RKO (cell line): ENCODE measurements at places on chromosomes 16 and 17.

DNA sequence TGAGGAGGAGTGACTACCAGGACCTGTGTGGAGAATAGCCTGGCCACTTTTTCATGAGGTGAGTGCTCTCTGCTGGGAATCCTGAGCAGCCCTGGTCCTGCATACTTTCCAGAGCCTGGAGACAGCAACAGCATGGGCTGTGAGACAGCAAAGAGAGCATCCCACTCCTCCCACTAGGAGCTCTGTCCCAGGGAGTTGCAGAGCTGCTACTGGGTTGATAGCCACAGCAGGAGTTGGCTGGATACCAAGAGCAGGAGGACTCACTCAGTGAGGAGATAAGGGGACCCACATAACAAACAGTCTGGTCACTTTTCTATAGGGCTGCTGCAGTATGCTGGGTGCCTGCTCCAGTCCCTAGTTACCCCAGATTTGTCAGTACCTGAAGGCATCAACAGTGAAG lies 439.3 kb upstream of the CDH8 start:
- DNase-seq = no peak

GRCh38 chr17:47694581-47695428 lies 844 bp downstream of the TBKBP1 start:
- DNase-seq = peak; percentile 78

- DNase-seq = peak; percentile 63
Observed at GRCh38 chr17:73232587-73233373, 28.9 kb downstream of the CPSF4L start.

DNA sequence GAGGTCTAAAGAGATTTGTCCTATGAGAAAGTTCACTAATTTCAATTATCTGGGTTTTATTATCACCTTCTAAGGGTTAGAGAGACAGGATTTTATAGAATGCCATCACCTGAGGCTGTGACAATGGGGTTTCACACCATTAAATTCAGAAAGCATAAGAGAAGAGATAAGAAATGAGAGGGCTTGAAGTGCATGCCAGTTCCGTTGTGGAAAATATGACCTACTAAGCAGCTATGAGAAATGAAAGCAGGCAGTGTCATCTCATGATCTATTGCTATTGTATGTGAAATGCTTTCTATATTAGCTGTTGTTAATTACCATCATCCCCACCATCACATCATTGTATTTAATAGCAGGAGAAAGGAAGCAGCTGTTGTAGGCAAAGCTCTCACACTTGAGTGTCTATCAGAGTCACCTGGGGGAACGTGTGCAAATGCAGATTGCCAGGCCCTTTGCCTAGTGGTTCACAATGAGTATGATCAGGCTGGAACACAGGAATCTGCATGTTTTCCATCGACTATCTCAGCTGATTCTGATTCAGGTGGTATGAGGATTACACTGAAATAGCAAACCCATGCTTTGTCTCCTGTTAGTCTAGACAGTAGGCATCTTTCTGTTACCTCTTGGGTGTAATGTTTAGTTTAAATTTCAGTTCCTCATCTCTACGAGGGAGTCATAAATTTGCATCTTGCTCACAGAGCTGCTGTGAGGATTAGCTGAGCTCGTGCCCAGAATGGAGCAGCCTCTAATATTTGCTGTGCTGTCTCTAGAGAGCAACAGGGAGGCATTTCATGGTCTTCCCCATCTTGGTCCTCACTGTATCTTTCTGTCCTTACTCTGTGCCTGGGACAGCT lies 256.4 kb downstream of the CDH13 start:
- DNase-seq = no peak

DNA sequence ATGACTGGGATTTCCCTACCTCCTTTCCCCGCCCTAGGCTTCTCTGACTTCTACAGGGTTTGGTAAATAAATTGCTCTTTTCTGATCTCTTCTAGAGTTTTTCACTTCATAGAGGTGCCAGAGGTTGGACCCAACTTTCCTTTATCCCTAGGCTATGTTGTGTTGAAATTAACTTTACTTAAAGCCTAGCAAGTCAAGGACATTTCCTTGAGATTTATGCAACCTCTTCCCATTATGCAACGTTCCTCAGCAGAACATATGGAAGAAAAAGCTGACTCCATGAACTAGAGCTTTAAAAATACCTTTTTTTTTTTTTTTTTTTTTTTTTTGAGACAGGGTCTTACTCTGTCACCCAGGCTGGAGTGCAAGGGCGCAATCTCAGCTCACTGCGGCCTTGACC lies 15.5 kb downstream of the MPO start:
- DNase-seq = no peak

- no peak for DNase-seq
Observed at GRCh38 chr17:1108478-1108764, 71.4 kb downstream of the ABR start.

DNA sequence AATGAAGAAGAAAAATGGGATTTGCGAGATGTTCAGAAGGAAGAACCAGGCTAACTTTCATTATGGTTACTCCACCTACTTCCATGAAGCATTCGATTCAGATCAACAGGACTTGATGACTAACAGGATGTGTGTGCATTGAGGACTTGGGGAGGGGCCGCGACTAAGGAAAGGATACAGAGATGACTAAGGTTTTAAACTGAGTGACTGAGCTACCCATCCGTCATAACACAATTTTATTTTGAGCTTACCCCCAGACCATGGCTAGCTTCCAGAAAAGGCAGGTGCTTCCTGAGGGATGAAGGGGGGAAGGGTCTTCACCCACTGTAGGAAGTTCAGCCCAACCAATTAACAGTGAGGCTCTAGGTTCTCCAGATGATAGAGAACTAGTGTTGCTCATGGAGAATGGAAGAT lies 2.5 kb upstream of the CDYL2 start:
- peak; percentile 74 for DNase-seq

DNA sequence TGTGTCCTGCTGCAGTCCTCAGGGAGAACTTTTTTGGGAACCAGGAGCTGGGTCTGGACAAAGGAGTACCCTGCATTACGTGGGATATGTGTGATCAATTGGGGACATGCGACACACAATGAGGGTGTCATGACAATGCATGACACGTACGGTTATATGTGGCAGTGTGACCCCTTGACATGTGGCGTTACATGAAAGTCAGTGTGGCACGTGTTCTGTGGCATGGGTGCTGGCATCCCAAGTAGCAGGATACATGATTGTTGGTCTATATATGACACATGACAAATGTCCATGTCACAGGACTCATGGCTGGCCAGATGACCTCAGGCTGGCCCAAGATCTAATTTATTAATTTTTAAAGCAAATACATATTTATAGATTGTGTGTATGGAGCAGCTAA lies 9.7 kb upstream of the CPNE2 start:
- DNase-seq = no peak

DNA sequence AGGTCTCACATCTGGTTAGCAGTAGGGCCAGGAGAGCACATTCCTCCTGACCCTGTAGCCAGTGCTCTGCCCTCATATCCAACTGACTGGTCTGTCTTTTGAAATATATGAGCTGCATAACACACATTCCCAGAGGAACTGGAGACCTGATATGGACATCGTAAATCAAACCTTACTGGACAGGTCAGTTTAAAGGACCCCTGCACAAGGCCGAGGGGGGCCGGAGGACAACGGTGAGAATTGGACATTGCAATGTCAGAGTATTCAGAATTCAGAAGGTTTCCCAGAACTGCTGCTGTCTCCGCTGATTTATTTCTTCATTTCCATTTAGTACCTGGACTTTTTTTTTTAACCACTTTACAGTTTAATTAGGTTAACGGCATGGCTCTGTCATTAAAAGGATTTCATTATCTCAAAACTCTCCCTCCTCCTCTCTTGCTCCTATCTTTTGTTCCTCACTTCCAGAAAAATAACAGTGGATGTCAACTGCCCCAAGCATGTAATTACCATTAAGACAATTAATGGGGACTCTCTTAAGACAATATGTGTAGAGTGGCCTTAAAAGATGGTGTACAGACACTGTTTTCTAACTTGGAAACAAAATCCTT lies 4.9 kb downstream of the PMFBP1 start:
- DNase-seq = no peak

DNA sequence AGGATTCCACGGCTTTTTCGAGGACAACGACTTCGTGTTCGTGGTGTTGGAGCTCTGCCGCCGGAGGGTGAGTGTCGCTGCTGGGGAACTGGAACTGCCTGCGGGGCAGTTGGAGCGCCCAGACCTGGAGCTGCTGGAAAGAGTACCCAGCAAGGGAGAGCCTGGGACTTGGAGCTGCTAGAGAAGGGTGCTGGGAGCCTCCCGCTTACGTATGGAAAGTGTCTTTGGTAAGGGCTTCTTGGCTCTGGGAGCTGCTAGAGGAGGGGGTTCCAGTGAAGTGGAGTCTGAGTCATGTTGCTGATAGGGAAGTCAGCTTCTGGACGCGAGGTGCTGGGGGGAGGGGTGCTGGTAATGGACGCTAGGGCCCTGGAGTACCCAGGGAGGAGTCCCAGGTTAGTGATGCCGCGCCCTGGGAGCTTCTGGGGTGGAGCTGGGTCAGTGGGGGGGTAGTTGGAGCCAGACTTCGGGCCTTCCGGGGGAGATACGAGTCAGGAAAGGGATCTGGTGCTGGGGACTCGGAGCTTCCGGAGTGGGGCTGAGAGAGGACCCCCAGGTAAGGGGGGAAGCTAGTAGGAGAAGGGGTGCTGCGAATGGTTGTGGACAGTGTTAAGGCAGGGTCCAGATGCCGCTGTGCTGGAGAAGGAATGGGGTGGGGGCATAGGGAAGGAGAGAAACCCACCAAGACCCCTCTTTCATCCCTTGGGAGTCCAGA lies 741 bp downstream of the PLK1 start:
- DNase-seq = peak; percentile 69

GRCh38 chr17:9239246-9239792 lies 218.0 kb downstream of the NTN1 start:
- DNase-seq = no peak

GRCh38 chr16:18969050-18969854 lies 14.5 kb upstream of the TMC7 start:
- DNase-seq = peak; percentile 74

DNA sequence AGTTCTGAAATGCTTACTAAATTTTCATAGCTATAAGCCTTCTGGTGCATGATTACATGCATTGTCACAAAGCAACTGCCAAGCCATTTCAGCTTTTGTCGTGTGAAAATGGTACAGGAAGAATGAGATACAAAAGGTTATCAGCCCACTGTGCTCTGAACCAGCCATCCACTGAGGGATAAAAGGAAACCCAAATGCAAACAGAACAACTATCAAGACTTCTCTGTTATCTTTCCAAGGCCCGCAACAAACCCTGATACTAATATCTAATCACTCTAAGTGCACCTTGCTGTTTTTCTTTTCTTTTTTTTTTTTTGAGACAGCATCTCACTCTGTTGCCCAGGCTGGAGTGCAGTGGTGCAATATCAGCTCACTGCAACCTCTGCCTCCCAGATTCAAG lies 109.0 kb downstream of the FTO start:
- no peak for DNase-seq

DNA sequence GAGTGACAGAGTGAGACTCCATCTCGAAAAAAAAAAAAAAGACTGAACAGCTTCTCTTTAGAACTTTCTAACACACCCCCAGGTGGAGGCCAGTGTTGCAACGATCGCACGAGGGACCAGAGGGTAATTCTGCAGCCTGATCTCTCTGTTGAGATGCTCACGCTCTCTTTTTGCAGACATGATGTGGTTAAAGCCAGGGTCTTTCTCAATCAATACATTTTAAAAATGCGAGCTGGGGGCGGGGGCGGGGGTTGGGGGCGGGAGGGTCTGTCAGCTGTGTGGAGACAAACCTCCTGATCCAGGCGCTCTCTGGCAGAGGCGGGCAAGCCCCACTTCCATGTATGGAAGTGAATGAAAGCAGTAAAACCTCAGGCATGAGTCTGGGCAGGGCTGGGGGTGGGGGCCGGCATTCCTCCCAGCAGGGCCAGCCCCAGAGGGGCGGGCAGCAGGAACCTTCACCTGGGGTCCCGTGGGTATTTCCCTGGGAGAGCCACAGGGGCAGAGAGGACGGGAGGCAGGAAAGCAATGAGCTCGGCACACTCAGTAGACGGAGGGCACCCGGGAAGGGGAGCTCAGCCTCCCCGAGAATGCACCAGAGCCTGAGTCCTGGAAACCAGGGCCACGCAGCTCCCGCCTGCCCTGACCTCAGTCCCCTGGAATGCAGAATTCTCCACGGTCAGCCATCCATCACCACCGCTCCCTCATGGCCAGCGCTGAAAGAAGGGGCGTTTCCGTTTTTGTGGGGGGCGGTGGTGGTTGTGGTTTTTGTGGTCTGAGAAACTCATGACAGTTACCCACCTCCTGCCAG lies 28.0 kb downstream of the NXN start:
- no peak for DNase-seq

DNA sequence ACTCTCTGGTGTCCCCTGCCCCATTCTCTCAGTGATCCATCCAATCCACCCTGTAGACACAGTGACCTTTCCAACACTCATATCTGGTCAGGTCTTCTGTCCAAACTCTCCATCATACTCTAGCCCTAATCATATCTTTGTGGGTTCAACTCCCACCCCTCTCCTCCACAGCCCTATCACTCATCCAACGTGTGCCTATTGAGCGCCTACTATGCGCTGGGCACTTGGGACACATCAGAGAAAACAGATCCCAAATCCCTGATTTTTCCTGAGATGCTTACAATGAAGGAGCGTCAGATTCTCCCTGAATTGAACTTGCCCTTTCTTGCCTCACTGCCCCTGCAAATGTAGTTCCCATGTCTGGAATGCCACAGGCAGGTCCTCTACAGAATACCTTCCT lies 1.8 kb downstream of the DCTPP1 start:
- DNase-seq = no peak

DNA sequence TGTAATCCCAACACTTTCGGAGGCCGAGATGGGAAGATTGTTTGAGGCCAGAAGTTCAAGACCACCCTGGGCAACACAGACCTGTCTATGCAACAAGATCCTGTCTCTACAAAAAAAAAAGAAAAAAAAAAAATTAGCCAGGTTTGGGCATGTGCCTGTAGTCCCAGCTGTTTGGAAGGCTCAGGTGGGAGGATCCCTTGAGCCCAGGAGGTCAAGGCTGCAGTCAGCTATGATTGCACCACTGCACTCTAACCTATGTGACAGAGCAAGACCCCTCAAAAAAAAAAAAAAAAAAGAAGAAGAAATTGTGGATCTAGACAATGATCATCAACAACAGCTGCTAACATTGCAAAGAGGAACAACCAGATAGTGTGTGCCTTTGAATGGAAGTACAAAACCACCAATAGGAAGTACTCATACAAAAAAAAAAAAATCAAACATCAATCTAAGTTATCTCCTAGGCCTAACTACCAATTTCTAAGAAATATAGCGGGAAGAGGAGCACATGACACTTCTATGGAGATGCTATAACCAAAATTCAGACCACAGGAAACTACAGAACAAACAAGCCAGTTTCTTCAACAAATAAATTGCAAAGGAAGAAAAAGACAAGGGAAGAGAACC lies 258.7 kb downstream of the MRTFB start:
- no peak for DNase-seq
